Activated CD8-positive, alpha-beta T cell treated with anti-CD3 and anti-CD28 coated beads for 36 hours (primary cell): ENCODE measurements at places on chromosomes 4 and X. TPM values are rescaled to one million over a fixed set of nuclear protein-coding genes. Genes with fewer than 3 reads are reported as not detected.

- no peaks in the 10 kb centered on the region for H3K36me3 ChIP-seq
- no peak overlapping the region for H3K4me3 ChIP-seq
- no peaks in the 10 kb centered on the region for H3K27me3 ChIP-seq
- no peaks in the 10 kb centered on the region for H3K4me1 ChIP-seq
- no peak overlapping the region for H3K27ac ChIP-seq
Observed at GRCh38 chr4:147207911-147208310, 262.2 kb upstream of the TTC29 start.

DNA sequence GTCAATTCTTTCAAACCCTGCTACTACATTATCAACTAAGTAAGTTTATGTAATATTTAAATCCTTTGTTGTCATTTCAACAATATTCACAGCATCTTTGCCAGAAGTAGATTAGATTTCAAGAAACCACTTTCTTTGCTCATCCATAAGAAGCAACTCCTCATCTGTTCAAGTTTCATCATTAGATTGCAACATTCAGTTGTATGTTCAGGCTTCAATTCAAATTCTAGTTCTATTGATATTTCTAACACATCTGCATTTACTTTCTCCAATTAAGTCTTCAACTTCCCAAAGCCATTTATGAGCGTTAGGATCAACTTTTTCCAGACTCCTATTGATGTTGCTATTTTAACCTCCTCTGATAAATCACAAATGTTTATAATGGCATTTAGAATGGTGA is 66.1 kb downstream of the BMP3 start:
- peaks cover 2% of the 10 kb centered on the region for H3K27me3 ChIP-seq
- H3K27ac ChIP-seq = no peak overlapping the region
- H3K4me3 ChIP-seq = no peak overlapping the region
- no peaks in the 10 kb centered on the region for H3K36me3 ChIP-seq
- no peaks in the 10 kb centered on the region for H3K4me1 ChIP-seq

DNA sequence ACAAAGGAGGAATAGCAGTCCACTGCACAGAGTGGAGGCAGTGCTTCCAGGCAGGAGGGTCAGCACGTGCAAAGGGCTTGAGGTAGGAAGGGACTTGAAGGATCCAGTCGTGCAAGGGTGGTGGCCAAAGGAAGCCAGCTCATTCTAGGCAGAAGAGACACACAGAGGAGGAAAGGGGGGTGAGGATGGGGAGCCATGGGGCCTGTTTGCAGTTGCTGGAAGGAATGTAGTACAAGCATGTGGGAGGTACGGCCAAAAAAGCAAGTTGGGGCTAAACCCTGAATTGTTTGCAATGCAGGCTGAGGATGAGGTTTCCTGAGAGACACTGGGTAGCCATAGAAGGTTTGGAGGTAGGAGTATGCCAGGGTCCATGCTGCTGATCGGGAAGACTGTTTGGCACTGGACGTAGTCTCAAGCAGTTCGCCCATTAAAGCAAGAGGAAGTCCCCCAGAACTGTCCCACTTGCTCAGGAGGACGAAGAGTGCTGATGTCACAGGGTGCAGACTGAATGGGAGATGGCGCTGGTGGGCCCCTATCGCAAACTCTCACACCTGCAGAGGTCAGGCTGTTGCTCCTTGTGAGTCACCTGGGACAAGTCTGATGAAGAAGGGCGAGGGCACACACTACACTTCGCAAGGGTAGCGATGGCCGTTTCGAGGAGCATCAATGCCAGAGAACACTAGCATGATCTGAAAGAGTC is 9.1 kb upstream of the MAN2B2 start:
- H3K27ac ChIP-seq = no peak overlapping the region
- H3K4me1 ChIP-seq = peaks cover 9% of the 10 kb centered on the region
- no peaks in the 10 kb centered on the region for H3K36me3 ChIP-seq
- peaks cover 37% of the 10 kb centered on the region for H3K27me3 ChIP-seq
- no peak for DNase-seq

GRCh38 chr4:149766135-149766534 is 49.5 kb downstream of the IQCM start:
- DNase-seq = no peak
- H3K4me1 ChIP-seq = no peaks in the 10 kb centered on the region
- H3K27me3 ChIP-seq = no peaks in the 10 kb centered on the region
- H3K36me3 ChIP-seq = no peaks in the 10 kb centered on the region
- no peak overlapping the region for H3K4me3 ChIP-seq

The DMP1 gene
- not detected for total RNA-seq

The FAM184B gene
- not detected for total RNA-seq

- DNase-seq = no peak
- no peaks in the 10 kb centered on the region for H3K27me3 ChIP-seq
- peaks cover 2% of the 10 kb centered on the region for H3K36me3 ChIP-seq
- no peak overlapping the region for H3K4me3 ChIP-seq
- no peak overlapping the region for H3K27ac ChIP-seq
- H3K4me1 ChIP-seq = no peaks in the 10 kb centered on the region
Observed at GRCh38 chr4:38831653-38832052, 25.0 kb downstream of the TLR6 start.

The GPC4 gene
- total RNA-seq = not detected
